ENCODE measurements at places on chromosomes 3 and 15. TPM values are rescaled to one million over a fixed set of nuclear protein-coding genes. Genes with fewer than 3 reads are reported as not detected.

The LDHAL6B gene
- not detected for polyA plus RNA-seq

The CD86 gene
- 85.1 TPM for polyA plus RNA-seq

The LRTM1 gene
- polyA plus RNA-seq: not detected

The VGLL3 gene
- polyA plus RNA-seq: not detected

The ACOX2 gene
- not detected for polyA plus RNA-seq

The CIAO2A gene
- 218 TPM for polyA plus RNA-seq

The SLC30A4 gene
- 7.1 TPM for polyA plus RNA-seq

The CCNB2 gene
- polyA plus RNA-seq: 0.79 TPM

The ROPN1 gene
- not detected for polyA plus RNA-seq

The NSMCE3 gene
- polyA plus RNA-seq: 32.9 TPM

The TNNC1 gene
- polyA plus RNA-seq: not detected

The IQCH gene
- polyA plus RNA-seq: 0.13 TPM

The RPP14 gene
- polyA plus RNA-seq: 9.9 TPM

The GOLGA6L4 gene
- not detected for polyA plus RNA-seq

The C2CD4A gene
- not detected for polyA plus RNA-seq

The TRAIP gene
- 5.4 TPM for polyA plus RNA-seq

The SLMAP gene
- polyA plus RNA-seq: 17.6 TPM

The FEZF2 gene
- not detected for polyA plus RNA-seq

The SERPINI2 gene
- polyA plus RNA-seq: not detected

The KBTBD13 gene
- polyA plus RNA-seq: not detected

The IRAK2 gene
- 8.4 TPM for polyA plus RNA-seq

The DPPA2 gene
- polyA plus RNA-seq: not detected

The ACKR4 gene
- not detected for polyA plus RNA-seq

The IQCF5 gene
- polyA plus RNA-seq: not detected

The LRRC3B gene
- not detected for polyA plus RNA-seq

The TEX55 gene
- polyA plus RNA-seq: not detected

The PRKAR2A gene
- 10.0 TPM for polyA plus RNA-seq

The IGDCC3 gene
- not detected for polyA plus RNA-seq

The ITGA11 gene
- polyA plus RNA-seq: not detected

The ABTB1 gene
- polyA plus RNA-seq: 76.5 TPM

The OR5K2 gene
- polyA plus RNA-seq: not detected

The HERC2 gene
- polyA plus RNA-seq: 7.8 TPM

The SEC61A1 gene
- 79.2 TPM for polyA plus RNA-seq

The SERINC4 gene
- polyA plus RNA-seq: 1.1 TPM

The IL17RE gene
- polyA plus RNA-seq: not detected

The UBE2E2 gene
- 59.8 TPM for polyA plus RNA-seq

The TRIM42 gene
- polyA plus RNA-seq: not detected

The FAN1 gene
- 9.1 TPM for polyA plus RNA-seq

The FOXB1 gene
- polyA plus RNA-seq: not detected

The CDV3 gene
- 39.7 TPM for polyA plus RNA-seq

The ECE2 gene
- not detected for polyA plus RNA-seq

The PLSCR4 gene
- polyA plus RNA-seq: not detected

The HEXA gene
- polyA plus RNA-seq: 102 TPM

The RCCD1 gene
- polyA plus RNA-seq: 6.0 TPM

The DLG1 gene
- polyA plus RNA-seq: 28.6 TPM

The ACAN gene
- not detected for polyA plus RNA-seq

The NPTN gene
- 27.1 TPM for polyA plus RNA-seq

The CHDH gene
- polyA plus RNA-seq: 0.45 TPM

The TPM1 gene
- polyA plus RNA-seq: 5.4 TPM

The LOXL1 gene
- polyA plus RNA-seq: 0.55 TPM

The TMEM207 gene
- not detected for polyA plus RNA-seq

The ATP13A3 gene
- 4.2 TPM for polyA plus RNA-seq

The COL6A5 gene
- polyA plus RNA-seq: not detected

The SIDT1 gene
- polyA plus RNA-seq: 47.5 TPM

The MINAR1 gene
- polyA plus RNA-seq: 0.08 TPM

The TMEM212 gene
- not detected for polyA plus RNA-seq

The STARD9 gene
- polyA plus RNA-seq: 0.60 TPM
